ENCODE measurements at places on chromosomes 3 and 15.

DNA sequence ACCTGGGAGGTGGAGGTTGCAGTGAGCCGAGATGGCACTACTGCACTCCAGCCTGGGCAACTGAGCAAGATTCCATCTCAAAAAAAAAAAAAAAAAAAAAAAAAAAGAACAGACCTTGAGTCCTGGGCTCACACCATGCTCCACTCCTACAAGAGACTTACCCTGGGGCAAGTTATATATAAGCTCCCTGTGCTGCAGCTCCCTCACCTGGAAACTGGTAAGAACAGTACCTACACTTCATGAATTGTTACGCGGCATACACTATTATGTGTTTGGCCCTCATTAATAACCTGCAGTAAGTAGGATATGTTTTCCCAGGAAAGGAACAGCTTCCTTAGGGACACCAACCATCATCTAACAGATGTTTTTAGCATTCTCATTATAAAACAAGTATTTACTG is 119.6 kb downstream of the FMN1 start:
- DNase-seq: no peak

- peak; percentile 84 for DNase-seq
Measured at GRCh38 chr3:16240229-16241023, 24.3 kb downstream of the DPH3 start.

GRCh38 chr3:97895216-97895615 is 73.4 kb downstream of the CRYBG3 start:
- DNase-seq: no peak

DNA sequence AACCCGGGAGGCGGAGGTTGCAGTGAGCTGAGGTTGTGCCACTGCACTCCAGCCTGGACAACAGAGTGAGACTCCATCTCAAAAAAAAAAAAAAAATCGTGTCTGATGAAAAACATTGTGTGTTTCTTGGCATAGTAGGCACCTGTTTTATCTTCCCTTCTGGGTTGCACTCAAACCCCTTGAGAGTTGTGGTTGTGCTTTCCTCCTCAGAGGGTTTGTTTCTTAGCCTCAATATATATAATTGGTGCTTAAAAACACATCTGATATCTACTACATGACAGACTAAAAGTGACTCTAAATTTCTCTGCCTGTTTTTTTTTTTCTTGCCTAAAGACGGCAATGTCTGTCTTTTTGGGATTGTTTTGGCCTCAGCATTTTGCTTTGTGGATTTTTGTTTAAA is 7.6 kb downstream of the NR1D2 start:
- DNase-seq: no peak

DNA sequence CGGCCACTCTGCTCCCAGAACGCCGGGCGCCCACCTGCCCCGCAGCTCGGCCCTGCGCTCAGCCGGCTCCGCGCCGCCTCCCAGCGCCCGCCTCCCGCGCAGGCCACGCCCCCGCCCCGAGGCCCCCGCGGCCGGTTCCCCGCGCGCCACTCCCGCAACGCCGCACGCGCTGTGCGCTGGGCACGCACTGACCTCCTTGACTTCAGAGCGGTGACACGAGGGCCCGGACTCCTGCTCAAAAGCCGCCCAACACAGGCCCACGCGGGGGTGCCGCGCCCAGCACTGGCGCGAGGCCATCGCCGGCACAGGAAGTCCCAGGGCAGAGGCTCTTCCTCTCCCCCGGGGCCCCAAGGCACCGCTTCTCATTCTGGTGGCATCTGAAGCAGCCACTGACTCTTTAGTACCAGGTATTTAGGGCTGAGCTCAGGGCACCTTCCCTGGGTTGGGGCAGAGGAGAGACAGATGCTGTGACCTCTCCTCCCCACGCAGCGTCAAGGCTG is 12.4 kb downstream of the TNK2 start:
- peak; percentile 91 for DNase-seq

- DNase-seq: no peak
Measured at GRCh38 chr15:76756381-76756780, 148.8 kb downstream of the SCAPER start.

DNA sequence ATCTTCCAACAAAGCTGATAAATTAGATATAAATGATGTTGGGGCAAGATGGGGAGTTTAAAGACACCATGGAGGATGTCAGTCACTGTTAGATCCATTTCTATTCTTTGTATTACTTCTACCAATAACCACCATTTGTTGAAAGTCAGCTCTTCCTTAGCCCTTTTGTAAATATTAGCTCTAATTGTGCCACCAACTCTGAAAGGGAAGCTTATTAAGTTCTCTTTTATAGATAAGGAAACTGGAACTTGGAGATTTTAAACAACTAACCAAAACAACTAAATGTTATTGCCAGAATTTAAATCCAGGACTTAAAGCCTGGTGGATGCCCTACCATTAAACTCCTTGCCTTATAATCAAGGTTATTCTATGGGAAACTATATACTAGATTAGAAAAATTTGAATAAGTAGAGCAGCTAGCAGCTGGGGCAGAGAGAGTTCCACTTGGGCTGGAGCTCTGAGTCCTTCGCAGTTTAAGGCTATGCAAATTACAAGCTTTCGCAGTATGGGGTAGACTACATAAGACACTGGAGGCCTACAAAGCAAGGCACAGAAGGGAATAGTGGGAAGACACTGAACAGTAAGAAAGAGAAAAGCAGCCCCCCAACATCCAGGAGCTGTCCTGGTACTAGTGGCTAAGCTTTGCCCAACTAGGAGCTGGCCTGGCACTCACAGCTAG is 52.6 kb downstream of the TM4SF18 start:
- DNase-seq: no peak

GRCh38 chr3:15327941-15328340 is 4.4 kb downstream of the SH3BP5 start:
- DNase-seq: no peak

DNA sequence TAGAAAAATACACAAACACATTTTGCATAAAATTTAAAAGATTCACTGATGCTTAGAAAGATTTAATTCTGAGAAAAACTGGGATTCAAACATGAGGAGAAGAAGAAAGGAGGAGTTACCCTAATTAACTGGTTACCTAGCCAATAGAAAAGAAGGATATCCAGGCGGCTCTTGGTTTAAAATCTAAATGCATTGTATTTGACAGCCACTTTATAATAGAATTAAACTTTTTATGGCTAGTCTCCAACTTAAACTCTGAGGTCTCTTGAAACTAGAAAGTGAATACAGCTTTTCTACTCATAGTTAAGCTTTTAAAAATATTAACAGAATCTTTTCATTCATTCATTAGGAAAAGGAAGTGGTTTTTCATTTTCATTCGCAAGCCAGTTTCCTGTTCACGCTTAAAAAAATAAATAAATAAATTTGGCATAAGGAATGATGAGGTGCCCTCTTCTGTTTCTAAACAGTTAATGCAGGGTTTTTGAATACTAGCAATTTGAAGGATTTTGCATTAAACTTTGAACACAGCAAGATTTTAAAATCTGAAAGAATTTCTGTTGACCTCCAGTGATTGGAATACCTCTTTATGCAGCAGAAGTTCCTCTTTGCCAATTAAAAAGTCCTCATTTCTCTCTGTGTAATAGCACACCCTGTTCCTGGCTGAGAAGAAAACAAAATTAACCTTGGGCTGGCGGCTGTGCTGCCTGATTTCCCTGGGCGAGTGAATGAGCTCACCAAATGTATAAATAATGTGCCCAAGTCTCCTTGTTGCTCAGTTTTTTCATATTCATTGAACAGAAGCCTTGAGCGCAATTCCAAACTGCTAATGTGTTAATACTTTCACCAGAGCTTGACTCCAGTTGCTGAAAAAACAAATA is 105.1 kb downstream of the ZMAT3 start:
- peak; percentile 36 for DNase-seq

DNA sequence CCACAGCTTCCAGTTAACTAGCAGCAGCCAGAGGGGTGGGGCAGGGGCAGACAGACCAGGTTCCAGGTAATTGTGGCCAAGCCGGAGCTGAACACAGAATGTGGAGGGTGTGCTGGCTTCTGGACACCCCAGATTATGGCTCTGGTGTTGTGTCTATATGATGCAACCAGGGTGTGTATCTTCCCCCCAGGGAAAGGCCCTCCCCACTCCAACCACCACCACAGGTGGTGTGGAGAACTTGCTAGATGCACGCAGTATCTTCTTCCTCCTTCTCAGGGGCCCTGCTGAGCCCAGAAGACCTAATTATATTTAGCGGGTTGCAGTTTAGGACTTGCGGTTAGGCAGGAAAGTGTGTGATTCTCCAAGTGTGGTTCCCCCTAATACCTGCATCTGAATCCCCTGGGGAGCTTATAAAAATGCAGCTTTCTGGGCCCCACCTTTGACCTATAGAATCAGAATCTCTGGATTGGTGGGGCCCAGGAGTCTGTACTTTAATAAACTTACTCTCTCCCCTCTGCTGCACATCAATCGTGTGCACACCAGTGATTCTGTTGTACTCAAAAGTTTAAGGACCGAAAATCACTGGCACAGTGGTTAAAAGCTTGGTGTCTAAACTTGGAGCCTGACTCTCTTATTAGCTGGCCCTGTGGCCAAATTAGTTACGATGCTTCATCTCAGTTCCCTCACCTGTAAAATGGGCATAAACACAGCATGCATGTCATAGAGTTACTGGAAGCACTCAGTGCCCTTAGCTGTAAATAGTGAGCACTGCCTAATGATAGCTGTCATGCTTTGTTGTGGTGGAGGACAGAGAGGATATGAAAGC is 379.1 kb upstream of the PROK2 start:
- no peak for DNase-seq

- DNase-seq: no peak
Measured at GRCh38 chr3:145489011-145489410, 672.0 kb downstream of the PLOD2 start.

- DNase-seq: no peak
Measured at GRCh38 chr3:18890449-18890848, 257.9 kb upstream of the KCNH8 start.
